ENCODE measurements at places on chromosomes 6 and 20.

DNA sequence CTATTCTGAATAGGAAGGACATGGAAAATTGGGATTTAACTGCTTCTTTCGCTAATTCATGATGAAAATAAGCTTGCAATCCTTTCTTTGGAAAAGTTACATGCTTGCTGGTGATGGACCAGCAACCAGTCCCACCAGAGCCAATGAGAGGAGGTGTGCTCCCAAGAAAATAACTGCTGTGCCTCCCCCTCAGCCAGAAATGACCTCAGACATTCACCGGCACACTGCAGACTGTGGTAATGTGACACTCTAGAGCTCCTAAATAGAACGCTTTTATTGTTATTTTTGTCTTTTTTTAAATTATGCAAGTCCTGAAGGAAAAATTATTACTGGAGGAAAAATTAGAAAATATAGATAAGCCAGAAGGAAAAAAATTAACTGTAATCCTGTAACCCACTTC is 2.6 kb downstream of the PYGB start:
- no peak for DNase-seq

DNA sequence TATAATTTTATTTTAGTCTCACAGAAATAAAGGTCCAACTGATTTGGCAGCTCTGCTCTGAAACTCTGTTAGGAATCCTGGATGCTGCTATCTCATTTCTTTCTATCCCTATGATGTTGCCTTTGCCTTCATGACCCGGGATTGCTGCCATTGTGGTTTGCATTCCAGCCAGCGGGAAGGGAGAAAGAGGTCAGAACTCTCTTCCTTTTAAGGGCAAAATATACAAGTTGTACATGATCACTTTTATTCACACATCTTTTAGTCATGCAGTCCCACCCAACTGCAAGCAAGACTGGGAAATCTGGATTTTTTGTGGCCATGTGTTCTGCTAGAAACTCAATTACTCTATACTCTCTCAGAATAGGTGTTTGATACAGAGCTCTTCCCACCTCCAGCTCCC is 263.1 kb upstream of the ZFP64 start:
- no peak for DNase-seq

GRCh38 chr6:140012150-140012549 is 637.7 kb upstream of the CITED2 start:
- DNase-seq, result no peak

GRCh38 chr6:141752677-141753076 is 380.0 kb upstream of the GJE1 start:
- no peak for DNase-seq

DNA sequence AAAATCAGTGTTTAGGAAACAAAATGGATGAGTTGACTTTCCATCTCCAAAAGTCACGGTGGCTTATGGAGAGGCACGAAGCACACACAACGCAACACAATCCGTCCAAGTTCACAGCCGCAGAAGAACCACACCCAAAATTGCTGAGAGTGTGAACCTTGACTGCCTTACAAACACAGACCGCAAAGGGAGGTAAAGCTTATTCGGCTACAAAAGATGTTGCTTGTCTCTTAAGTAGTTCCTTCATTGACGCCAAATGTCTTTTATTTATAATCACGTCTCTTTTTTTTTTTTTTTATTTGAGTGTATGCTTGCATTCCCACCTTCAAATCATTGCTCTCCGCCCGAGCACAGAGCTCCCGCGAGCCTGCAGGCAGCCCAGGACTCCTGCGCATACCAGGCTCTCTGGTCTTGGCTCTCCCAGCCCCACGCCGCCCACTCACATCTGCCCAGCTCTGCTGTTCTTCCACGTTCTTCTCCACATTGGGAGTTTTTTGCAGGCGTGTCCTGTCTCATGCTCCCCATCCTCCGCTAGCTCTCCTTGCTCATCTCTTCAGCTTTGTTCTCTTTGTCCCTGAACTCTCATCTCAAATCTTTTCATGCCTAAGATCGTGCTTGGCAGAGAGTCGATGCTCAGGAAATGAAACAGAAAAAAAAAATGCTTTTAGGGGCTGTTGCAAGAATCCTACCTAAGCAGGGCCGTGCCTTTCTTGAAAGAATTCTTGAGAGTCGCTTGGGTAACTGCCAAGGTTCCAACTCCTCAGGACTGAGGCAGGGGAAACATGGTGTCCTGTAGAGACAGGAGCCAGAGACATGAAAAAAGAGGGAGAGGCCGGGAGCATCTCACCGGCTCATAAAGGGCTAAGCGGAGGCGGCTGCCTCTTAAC is 25.8 kb downstream of the LY86 start:
- no peak for DNase-seq

DNA sequence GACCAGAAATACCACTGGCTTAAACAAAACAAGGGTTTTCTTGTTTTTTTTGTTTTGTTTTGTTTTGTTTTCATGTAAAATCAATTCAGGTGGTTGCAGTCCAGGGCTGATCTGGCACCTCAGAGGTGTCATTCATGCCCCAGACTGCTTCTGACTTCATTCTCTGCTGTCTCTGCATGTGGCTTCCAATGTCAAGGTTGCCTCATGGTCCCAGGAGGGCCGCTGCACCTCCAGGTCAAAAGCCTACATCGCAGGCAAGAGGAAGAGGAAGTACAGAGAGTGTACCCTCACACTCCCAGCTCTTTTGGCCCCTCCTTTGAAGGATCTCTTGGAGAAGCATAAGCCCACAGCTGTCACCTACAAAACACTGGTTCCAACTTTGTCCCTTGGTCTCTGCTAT is 1.4 kb upstream of the BTN3A1 start:
- DNase-seq, result no peak

- DNase-seq, result no peak
These were observed 56.3 kb upstream of the OLIG3 start for GRCh38 chr6:137550535-137550934.

DNA sequence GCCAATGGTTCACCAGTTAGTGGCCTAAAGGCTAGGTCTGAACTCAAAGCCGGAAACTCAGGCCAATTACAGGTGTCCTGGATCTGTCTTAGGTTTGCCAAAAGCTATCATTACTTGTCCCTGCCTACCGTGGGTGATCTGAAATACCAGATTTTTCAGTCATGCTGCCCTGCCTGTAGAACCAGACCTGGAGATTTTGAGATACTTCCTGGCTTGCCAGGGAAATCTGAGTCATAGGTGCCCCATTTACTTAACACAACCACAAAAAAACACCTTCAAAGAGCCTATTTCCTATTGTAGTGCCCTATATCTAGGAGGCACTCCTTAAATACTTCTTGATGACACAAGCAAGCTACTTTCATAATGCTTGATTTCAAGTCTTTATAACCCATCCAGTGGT is 13.9 kb upstream of the RANBP9 start:
- DNase-seq, result no peak

DNA sequence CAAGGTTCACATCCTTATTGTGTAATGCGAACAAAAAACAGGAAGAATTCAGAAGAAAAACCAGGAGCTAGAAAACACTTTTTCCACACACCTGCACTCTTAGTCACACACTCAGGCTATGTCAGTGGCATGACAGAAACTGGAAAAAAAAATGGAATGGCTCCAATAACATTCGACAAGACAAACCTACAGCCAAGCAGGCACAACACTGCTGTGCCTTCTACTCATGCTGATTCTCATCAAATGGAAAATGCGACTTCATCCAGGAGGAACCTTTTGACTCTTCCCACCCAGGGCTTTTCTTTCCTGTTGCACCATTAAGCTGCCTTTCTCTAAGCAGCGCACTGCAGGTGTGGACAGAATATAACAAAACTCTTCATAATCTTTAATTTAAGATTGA is 163.2 kb upstream of the BTBD3 start:
- DNase-seq, result no peak

DNA sequence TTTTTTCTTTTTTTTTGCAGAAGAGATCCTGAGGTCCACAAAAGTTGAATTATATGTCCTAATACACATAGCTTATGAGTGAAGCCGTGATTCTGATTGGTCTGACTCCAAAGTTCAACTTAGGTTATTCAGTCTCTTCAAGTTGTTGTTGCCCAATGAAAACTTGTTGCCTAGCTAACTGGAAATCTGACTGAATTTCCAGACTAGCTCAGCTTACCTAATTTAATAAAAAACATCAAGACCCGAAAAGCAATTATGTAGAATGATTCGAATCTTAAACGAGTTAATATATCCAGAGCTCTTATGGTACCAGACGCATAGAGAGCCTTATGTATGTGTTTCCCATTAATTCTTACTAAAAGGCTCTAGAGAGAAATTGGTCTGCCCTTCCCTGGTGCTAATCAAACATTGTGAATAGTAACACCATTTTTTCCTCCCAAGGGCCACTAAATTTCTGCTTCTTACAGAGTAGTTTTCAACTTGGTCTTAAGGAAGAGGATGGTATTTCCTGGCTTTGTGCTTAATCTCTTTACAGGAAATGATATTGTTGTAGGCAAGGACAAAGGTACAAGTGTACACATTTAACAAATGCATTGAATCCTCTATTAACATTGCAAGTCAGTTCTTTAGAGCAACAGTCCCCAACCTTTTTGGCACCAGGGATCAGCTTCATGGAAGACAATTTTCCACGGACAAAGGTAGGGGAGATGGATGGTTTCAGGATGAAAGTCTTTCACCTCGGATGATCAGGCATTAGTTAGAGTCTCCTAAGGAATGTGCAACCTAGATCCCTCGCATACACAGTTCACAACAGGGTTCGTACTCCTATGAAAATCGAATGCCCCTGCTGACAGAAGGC is 107.9 kb downstream of the TSHZ2 start:
- no peak for DNase-seq

DNA sequence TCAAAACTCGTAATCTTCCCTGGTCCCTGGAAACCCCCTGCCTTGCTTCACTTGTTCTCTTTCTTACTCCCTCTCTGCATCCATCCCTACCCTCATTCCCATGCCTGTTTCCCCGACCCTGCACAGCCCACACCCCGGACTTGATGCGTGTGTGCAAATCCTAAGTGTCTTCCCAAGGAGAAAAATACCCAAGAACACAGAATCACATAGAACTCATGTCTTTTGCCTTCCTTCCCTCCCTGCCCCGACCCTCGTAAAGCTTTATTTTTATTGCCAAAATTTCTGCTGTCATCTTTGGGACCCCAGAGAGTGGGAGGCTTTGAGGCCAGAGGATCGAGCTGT is 169.6 kb upstream of the PMEPA1 start:
- no peak for DNase-seq
